ENCODE measurements at places on chromosomes 1 and 21.

GRCh38 chr1:40637470-40638007, 27.9 kb downstream of the RIMS3 start:
- no peak for DNase-seq

DNA sequence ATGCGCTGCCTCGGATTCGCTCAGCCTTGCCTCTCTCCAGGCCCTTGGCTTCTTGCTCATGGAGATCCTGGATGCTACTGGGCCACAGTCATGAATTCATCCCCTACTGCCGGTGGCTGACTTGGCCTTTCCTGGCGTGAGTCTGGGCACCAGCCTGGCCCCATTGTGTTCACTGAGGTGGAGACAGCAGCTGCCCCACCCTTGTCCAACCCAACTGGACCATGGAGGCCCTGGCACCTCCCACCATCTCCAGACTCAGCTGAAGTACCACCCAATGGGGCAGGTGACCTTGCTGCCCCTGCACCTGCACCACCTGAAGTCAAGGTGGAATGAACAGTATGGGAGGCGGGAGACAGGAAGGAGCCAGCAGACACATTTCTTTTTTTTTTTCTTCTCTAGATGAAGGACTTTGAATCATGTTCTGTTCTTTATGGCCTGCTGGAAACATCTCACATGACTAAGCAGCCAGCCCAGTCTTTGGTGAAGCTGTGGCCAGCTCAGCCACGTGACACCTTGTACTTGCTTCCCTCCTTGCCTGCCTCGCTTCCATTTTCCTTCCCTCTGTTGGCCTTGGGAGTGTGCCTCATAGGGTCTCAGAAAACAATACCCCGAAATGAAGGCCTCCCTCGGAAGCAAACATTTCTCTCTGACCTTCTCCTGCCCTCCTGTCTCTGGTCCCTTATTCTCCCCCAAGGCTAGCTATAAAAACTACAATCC, 3.8 kb upstream of the SLC30A2 start:
- no peak for DNase-seq

- no peak for DNase-seq
Measured at GRCh38 chr1:113541106-113541505, 150.8 kb downstream of the MAGI3 start.

GRCh38 chr1:234512451-234512861, 33.5 kb upstream of the TARBP1 start:
- DNase-seq, result no peak

DNA sequence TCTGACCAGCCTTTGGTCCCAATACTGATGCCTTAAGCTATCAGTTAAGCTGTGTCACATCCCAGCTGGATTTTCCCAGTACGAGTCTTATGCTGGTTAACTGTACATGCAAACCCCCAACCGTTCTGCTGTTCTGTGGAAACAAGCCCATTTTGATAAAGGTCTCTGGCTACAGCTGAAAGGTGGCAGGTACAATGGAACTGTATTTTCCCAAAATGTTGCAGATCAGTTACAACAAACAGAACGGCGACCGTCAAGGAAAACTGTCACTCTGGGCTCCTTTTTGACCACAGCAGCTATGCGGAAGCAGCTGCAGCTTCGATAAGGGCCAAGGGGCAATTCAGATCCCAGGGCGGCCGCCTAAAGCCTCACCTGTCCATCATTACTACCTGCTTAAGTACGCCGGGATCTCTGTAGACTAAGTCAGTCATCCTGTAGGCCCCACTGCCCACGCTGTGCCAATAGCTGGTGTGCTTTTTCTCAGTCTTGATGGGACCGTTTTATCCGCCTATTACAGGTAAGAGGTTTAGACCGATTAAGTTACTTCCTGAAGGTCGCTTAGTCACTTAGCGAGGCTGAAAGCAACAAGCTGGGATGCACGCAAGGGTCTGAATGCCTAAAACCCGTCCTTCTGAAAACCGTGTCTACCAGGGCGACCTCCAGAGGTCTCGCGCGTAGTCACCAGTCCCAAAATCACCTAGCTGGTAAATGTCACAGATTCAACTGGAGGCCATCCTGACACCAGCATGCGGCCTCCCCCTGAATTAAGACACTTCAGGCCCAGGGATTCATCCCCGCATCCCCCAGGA, 11.1 kb upstream of the RAB42 start:
- DNase-seq, result no peak

DNA sequence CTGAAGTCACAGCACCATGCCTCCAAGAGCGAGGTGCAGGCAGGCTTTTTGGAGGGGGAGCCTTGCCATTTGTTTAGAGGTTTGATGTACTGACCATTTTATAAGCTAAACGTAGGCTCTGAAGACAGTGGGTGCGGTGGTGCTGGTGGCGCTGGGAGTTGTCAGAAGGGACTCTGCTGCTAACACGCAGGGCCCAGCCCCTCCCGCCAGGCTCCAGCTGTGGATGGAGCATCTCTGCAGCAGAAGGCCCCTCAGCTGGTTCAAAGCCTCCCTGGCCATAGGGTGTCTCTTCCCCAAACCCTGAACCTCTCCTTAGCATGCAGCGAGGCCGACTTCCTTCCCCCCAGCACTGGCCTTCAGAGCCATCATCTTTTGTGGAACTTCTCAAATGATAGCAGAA, 105.3 kb downstream of the AJAP1 start:
- DNase-seq, result no peak
